ENCODE measurements at places on chromosomes 6 and 20.

GRCh38 chr20:8646716-8647115 lies 422.2 kb upstream of the PLCB4 start:
- no peak for DNase-seq

- no peak for DNase-seq
Observed at GRCh38 chr20:63645218-63645617, 8.0 kb downstream of the STMN3 start.

DNA sequence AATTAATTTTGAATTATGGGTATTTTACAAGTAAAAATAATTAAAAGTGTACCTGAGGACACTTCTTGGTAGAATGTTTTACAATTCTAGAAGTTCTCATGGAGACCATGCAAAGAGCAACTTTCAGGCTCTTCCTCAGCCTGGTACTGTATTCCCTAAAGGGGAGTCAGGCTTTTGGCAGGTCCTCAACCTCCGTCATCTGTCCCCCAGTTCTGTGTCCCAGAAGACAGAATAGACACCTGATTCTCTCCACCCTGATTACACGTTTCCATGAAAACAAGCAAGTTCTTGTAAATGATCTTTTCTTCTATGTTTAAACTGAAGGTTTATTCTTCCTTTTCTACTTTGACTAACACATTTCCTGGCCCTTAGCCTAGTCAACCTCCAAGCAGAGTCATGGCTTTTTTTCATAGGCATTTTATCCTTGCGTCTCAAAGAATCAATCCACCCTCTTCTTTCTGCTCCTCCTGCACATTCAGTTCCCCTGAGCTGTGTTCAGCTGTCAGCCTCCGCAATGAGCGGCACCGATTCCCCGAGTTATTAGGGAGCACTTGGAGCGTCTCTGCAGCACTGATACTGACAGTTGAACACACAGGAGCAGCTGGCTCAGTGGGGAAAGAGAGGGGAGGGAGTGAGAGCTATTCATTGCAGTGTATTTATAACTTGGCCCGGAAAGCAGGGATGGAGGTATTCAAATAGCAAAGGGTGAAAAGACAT lies 1082.4 kb upstream of the MAP3K7 start:
- DNase-seq = no peak

DNA sequence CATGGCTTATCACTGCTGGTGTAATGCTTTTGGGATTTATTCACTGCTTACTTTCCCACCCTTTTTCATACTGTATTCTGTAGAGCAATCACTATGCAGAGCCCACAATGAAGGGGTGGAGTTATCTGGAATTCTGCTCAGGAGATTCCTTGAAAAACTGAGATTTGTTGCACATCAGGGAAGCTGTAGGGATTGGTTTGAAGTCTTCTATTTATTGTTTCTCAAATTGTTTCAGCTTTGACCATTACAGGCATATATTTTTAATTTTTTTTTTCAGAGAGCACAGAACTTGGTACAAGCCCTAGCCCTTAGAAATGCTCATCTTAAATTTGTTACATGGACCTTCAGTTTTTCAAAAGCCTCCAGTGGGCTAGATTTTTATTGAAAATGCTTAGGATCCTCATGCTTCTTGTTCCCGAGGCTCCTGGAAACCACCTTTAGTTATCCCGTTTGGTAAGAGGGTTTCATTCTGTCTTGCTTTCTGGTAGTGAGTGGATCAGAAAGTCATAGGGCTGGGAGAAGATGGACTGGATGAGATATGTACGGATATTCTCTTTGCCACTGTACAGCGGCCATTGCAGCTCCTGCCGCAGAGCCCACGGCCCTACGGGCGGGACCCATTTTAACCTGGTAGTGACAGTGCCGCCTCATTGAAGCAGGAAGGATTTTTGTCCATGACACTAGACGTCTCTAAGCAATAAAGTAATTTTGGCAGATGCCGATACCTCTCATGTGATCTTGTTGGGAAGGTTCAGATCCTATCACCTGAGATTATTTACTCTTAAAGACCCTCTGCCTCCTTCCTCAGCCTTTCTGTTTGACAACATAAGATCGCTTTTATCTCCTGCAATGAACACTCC lies 45.3 kb upstream of the ZNF184 start:
- DNase-seq = no peak

GRCh38 chr20:5364997-5365597 lies 48.3 kb upstream of the PROKR2 start:
- no peak for DNase-seq

- no peak for DNase-seq
Observed at GRCh38 chr20:62480318-62480717, 4.5 kb upstream of the GATA5 start.

GRCh38 chr6:46366190-46366900 lies 124.9 kb downstream of the RCAN2 start:
- no peak for DNase-seq

- no peak for DNase-seq
Observed at GRCh38 chr6:44002593-44003344, 124.5 kb downstream of the MRPL14 start.

DNA sequence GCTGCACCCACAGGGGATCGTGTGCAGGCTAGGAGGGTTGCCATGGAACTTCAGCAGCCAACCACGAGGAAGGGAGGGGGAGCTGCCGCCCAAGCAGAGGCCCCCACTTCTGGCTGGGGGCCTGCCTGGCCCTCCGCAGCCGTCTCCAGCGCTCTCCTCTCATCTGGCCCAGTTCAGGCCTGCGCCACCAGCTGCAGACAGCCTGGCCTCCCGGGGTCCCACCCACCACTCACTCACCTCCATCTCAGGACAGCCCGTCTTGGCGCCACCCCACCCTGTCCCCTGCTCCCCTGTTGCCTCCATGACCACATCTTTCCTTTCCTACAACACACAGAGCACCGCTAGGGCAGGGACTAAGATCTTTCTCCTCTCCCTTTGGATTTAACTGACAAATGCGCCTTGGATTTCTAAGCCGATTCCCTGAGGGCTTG lies 98.7 kb downstream of the ANKRD60 start:
- DNase-seq = no peak

- no peak for DNase-seq
Observed at GRCh38 chr20:10177326-10177725, 41.3 kb upstream of the SNAP25 start.

GRCh38 chr20:38864662-38865061 lies 59.2 kb downstream of the PPP1R16B start:
- no peak for DNase-seq

- DNase-seq = no peak
Observed at GRCh38 chr6:22899426-22899825, 330.1 kb downstream of the HDGFL1 start.

- DNase-seq = no peak
Observed at GRCh38 chr20:41534170-41534569, 84.0 kb downstream of the CHD6 start.

DNA sequence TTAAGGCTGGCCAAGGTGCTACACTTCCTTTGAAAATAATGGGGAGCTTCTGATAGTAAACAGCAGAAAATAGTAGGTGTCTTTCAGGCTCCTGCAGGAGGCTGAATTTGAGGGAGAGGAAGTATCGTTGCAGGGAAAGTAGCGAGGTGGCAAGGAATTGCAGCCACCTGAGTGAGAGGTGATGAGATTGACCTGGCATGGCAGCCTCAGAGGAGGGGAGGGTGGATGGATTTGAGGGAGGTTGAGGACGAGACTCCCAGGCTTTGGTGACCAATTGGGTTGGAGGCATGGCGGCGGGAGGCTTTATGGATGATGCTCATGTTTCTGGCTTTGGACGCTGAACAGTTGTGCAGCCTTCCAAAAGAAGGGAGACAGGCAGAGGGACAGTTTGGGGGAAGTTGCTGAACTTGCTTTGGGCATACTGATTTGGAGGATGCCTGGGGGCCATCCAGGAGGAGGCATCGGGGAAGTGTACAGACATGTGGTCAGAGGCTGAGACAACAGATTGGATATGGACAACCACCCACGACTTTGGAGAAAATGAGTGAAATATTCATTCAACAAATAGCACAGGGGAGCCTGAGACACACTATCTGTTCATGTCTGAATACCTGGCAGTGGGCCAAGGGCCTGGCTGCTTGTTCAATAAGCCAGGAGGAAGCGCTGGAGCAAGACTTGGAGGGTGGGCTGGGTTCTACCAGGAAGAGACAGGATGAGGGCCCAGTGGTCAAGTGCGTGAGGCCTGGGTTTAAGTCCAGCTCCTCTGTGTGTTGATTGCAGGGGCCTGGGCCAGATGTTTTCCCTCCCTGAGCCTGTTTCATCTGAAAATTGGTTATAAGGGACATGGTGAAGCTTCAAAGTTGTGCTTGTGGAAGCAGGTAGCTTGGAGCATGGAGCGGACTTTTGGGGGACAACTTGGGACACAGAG lies 113.2 kb downstream of the CEBPB start:
- no peak for DNase-seq

- DNase-seq = no peak
Observed at GRCh38 chr6:142728910-142729481, 216.0 kb downstream of the HIVEP2 start.

GRCh38 chr6:158625881-158626305 lies 18.6 kb downstream of the DYNLT1 start:
- DNase-seq = no peak

DNA sequence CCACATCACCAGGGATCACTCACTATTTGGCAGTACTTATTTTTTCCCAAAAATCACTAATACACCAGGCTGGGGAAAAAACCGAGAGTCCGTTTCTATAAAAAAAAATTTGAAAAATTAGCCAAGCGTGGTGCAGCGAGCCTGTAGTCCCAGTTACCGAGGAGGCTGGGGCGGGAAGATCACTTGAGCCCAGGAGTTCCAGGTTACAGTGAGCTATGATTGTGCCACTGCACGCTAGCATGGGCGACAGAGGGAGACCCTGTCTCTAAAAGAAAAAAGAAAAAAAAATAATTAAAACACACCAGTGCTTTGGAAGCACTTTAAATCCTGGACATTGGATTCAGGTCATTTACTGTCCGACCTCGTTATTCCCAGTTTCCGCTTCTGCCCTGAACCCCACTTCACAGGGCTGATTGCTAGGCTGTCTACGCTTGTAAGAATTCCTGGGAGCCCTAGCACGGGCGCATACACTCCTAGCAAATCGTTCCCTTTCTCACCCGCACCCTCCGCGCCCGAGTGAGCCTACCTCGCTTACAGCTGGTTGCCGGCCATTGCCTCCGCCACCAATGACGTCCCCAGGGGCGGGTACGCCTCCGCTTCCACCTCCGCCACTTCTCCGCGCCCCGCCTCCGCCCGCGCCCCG lies at the start of gene TPMT:
TSS of gene TPMT (minus strand) at position 571 of the 643 bp plus-strand sequence. CDS start 5,950 bp downstream, outside the sequence.
- DNase-seq = no peak

- DNase-seq = no peak
Observed at GRCh38 chr6:40922281-40922680, 116.7 kb downstream of the UNC5CL start.

GRCh38 chr6:91743756-91744155 lies 1156.9 kb upstream of the MAP3K7 start:
- no peak for DNase-seq

GRCh38 chr20:34449674-34450592 lies 66.3 kb upstream of the DYNLRB1 start:
- no peak for DNase-seq

DNA sequence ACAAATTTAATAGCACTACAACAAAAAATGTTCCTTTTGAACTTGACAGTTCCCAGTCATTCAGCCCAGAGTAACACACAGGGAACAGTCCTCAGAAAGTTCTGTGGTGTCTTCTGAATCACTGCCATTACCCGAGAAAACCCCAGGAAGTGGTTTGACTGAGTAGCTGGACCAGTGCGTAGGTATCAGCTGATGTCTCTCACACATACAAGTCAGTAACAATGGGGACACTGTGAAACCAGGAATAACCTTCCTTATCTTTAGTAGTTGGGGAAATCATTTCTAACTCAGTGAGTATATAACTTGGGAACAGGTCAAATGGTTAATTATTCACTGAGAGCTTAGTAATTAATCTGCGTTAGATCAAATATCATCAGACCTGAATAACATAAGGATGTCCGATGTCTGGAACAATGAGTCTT lies 73.1 kb downstream of the HIVEP2 start:
- no peak for DNase-seq

DNA sequence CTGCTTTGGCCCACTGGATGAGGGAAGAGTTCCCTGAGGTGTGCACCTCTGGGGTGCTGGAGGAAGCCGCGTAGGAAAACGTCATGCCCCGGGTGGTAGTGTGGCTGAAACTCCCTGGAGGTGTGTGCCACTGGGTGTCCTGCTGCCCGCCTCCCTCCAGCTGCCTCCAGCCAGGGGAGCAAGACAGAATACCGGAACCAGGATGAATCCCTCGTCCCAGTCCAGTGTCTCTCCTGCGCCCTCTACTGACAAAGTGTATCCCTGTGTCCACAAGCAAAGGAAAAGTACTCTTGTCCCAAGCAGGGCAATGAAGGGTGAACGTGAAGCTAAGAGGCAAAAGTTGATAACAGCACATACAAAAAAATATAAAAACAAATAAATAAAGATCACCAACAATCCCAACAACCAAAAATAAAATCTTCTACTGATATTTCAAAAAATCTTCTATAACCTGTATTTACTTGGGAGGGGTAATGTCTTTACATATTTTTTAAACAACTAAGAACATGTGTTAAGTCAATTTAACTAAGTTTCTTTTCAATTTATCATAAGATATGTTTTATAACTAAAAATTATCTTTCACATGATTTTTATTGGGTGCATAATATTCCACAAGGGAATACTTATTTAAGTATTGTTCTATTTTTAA lies 437.6 kb downstream of the MAFB start:
- no peak for DNase-seq

DNA sequence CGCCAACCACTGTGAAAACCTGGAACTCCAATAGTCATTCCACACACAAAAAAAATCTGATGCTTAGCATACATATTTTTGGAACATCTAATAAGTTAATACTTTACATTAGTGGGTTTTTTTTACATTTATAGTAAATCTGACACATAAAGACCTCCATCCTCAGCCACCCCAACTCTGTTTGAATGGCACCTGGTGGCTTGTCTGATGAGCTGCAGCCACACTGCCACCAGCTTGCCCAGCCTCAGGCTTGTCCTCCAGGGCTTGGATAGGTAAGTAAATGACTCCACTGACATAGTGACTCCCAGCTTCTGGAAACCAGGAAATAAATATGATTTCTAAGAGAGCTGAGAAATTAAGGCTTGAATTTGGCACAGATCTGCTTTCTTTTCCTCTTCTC lies 71.5 kb downstream of the ZNF133 start:
- no peak for DNase-seq

- DNase-seq = no peak
Observed at GRCh38 chr6:144834426-144835038, 549.4 kb downstream of the UTRN start.

DNA sequence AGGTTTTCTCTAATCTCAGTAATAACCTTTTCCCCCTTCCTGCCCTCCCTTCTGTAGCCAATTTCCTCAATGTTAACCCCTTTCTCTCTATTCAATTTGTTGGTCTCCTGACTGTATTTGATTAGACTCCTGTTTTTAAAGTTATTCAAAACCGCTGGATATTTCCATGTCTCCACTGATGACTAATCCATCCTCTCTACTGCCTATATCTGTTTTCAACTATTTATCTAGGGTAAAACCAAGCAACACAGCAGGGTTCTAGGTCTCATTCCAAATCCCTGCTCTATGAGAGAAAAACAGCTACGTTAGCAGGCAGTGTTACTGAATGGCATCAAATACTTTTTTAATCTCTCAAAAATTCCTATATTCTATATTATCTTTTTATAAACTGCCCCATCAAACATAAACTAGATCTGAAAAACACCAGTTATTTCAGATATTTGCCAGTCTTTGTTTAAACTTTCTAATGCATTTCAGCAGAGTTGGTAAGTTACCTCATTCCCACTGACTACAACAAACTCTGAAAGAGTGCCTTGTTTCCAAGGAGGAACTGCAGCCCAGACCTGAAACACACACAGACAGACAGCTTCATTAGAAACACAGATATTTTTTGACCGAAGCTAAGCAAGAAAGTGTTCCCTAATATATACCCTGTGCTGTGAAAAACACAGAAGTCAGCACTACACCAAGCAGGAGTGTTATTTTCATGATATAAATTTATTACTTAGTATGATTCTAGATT lies 8.2 kb downstream of the RTN4IP1 start:
- DNase-seq = no peak

- no peak for DNase-seq
Observed at GRCh38 chr6:15763837-15764236, 101.0 kb upstream of the DTNBP1 start.
